ENCODE measurements at places on chromosomes 1 and 21.

GRCh38 chr1:61967750-61968149 lies 225.5 kb downstream of the PATJ start:
- no peak for DNase-seq

DNA sequence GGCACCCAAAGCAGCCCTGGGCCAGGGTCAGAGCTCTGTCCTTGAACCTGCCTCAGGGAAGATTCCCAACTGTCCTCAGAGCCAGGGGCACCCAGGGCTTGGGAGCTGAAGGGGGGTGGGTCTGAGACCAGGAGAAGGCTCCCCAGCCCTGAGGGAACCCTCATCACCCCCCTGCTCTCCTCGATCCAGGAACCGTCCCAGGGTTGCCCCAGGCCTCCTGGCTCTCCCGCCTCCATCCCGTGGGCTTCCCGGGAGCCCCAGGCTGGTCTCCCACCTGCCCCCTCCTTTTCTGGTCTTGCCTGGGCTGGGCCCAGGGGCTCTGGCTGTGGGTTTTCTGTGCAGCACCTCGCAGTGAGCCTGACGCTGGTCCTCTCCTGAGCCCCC lies 6.7 kb upstream of the SAMD11 start:
- DNase-seq: no peak

- DNase-seq: no peak
Observed at GRCh38 chr1:227372726-227373130, 54.4 kb upstream of the CDC42BPA start.

GRCh38 chr1:29685387-29685786 lies 449.1 kb downstream of the PTPRU start:
- DNase-seq: no peak

DNA sequence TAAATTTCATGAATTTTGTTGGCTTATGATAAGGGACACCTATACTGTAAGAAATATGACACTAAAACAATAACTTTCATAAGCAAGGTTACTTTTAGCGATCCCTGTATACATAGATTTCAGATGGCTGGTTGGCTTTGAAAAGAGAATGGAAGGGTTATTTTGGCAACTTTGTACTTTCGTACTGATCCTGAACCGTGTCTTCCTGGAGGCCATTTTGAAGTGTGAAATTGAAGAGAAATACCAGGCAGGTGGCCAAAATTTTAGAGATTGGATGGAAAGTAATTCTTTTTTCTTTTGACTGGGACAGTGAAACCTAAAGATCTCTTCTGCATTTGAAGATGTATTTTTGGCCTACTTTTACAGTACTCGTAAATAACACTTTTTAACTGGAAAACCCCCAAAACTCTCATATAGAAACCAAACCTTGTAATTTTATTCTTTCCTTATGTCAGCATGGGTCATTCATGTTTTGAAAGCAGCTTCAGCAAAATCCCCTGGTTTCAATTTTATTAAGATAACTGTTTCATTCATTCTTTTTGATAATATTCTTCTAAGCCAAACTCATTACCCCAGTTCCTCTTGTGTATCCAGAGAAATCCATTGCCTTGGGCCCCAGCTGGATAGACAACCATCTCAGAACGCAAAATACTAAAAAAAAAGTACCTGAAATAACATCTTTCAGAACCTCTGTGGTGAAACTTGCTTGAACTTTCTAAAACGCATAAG lies 38.4 kb upstream of the ZNF281 start:
- DNase-seq: no peak

GRCh38 chr1:30522031-30523004 lies 201.1 kb downstream of the MATN1 start:
- no peak for DNase-seq

GRCh38 chr1:246029616-246030015 lies 477.5 kb downstream of the SMYD3 start:
- no peak for DNase-seq

GRCh38 chr1:114758256-114758832 lies 560 bp upstream of the CSDE1 start:
- no peak for DNase-seq

GRCh38 chr1:162696286-162696862 lies 64.1 kb downstream of the DDR2 start:
- no peak for DNase-seq

DNA sequence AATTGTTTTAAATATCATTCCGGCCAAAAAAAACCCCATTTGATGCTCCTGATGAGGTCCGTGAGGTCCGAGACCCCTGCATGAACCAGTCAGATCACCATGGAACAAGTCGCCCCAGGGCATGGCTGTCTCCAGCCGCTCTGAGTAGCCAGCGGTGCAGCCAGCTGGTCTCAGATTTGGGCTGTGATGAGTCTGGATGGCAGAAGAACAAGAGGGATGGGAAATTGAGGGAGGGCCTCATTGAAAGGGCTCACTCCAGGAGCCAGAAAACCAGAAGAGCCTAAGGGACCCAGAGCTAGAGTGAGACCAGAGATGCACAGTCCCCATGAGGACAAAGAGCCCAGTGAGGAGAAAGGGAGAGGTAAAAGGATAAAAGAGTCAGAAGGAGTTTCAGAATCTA lies 174.0 kb downstream of the TOMM20 start:
- DNase-seq: no peak

- no peak for DNase-seq
Observed at GRCh38 chr1:247966532-247967204, 1.6 kb downstream of the OR2AK2 start.

- DNase-seq: no peak
Observed at GRCh38 chr1:65564493-65564892, 144.0 kb downstream of the LEPR start.
